ENCODE measurements at places on chromosomes 13 and 19.

DNA sequence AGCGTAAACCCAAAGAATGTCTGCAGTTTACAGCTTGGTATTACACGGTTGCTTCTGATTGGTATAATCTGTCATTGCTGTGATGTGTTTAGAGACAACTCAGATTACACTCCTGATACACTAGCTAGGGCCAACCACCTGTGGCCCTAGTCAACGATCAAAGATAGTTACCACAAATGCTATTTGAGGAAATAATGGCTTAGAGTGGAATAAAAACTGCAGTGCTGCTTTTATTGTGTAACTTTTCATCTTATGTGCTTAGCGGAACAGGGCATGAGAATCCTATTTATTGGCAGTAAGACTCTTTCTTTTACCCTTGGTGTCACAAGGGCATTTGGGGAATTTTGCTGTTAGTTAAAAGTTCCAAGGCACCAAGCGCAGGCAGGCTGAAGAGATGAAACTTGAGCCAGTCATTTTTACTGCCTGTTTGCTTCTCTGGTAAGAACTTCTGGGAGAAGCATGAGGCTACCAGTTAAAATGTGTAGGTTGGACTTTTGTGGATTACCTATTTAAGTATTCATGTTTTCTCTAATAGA lies 363.3 kb downstream of the KCNRG start:
- no peak overlapping the region for H3K4me3 ChIP-seq
- no peaks in the 10 kb centered on the region for H3K36me3 ChIP-seq
- DNase-seq, result no peak
- H3K4me1 ChIP-seq, result no peaks in the 10 kb centered on the region

DNA sequence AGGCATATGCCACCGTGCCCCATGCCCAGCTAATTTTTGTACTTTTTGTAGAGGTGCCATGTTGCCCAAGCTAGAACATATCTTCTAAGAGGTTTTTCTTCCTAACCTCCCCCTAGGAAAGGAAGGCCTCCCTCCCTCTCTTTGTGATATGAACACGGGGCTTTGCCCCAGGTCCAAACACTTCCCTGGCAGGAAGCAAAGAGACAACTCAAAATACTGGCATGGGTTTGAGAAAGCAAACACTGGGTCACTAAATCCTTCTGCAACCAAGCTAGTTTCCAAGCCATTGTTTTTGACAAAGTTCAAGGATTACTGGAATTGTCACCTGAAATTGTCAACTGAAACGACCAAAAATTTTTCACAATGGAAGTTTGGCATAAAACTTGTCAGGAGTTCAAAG lies 8.8 kb downstream of the CC2D1A start:
- no peaks in the 10 kb centered on the region for H3K27me3 ChIP-seq
- no peaks in the 10 kb centered on the region for H3K4me1 ChIP-seq
- H3K4me3 ChIP-seq, result no peak overlapping the region
- no peak overlapping the region for H3K27ac ChIP-seq
- no peak for DNase-seq
- peaks cover 98% of the 10 kb centered on the region for H3K36me3 ChIP-seq

- H3K4me3 ChIP-seq, result peak overlapping the region; percentile 29
- no peaks in the 10 kb centered on the region for H3K27me3 ChIP-seq
- DNase-seq, result no peak
- H3K36me3 ChIP-seq, result no peaks in the 10 kb centered on the region
These were observed 102.6 kb downstream of the LRCH1 start for GRCh38 chr13:46655377-46656180.

- no peaks in the 10 kb centered on the region for H3K27me3 ChIP-seq
- no peak overlapping the region for H3K4me3 ChIP-seq
- H3K27ac ChIP-seq, result no peak overlapping the region
- no peak for DNase-seq
- H3K36me3 ChIP-seq, result no peaks in the 10 kb centered on the region
- H3K4me1 ChIP-seq, result peaks cover 13% of the 10 kb centered on the region
These were observed 238.0 kb downstream of the PCDH9 start for GRCh38 chr13:66992183-66992582.

- peaks cover 16% of the 10 kb centered on the region for H3K4me1 ChIP-seq
- no peak overlapping the region for H3K4me3 ChIP-seq
- no peak overlapping the region for H3K27ac ChIP-seq
- DNase-seq, result no peak
These were observed 78.3 kb downstream of the CYSLTR2 start for GRCh38 chr13:48731957-48732569.

Data from tibial artery (tissue), 4 donors.